ENCODE measurements at places on chromosomes 13 and 19.

DNA sequence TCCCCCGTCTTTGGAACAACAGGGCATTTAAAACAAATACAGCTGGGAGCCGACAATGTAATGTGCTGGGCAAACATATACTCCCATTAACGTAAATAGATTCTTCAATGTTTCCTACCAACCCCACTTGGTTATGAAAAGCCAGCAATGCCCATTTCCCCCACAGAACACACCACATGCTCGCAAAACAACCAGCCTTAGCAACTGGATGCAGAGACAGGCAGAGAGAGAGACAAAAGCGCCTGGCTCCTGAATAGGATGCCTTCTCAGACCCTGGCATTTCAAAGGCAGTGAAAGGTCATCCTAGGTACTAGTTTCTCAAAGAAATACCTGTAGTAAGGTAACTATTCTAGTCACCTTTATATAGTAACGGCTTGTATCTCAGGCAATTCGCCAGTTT lies 462.9 kb downstream of the ITGBL1 start:
- no peak for DNase-seq

GRCh38 chr13:51828730-51829567 lies 16.0 kb downstream of the TMEM272 start:
- no peak for DNase-seq

DNA sequence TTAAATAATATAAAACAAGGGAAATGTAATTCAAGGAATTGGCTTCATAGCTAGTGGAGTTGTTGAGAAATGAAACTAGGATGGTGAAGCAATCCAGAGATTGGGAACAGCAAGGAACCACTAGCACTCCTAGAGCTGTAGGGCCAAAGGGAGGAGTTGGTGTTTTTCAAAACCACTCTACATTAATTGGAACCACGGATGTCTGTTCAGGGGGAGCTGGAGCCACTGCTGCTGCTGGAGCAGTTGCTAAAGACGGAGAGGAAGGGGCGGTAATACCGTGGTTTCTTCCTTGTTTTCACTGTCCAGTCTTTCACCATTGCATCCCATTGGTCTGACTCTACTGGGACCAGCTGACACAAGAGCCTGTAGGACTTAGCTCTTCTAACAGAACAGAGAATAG lies 8.5 kb downstream of the DNAJC15 start:
- DNase-seq: no peak

GRCh38 chr13:20760872-20761271 lies 12.9 kb downstream of the EEF1AKMT1 start:
- no peak for DNase-seq

DNA sequence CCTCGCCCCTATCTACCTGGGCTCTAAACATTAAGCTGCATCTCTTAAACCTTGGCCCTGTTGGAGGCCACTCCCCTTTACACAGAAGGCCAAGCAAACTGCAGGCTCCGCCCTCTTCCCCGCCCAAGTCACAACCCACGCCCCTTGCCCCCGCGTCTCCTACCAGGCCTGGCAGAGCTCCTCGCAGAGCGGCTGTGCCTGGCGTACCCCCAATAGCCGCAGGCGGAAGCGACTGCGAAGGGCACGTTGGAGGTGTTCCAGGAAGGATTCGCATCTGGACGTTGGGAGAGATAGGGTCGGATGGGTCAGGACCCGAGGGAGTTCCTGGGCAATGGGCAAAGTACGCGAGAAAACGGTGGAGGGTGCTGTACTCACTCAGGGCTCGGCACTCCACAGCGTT lies 5.9 kb downstream of the RTBDN start:
- DNase-seq: no peak

- no peak for DNase-seq
Observed at GRCh38 chr13:45276913-45277312, 64.1 kb downstream of the TPT1 start.

DNA sequence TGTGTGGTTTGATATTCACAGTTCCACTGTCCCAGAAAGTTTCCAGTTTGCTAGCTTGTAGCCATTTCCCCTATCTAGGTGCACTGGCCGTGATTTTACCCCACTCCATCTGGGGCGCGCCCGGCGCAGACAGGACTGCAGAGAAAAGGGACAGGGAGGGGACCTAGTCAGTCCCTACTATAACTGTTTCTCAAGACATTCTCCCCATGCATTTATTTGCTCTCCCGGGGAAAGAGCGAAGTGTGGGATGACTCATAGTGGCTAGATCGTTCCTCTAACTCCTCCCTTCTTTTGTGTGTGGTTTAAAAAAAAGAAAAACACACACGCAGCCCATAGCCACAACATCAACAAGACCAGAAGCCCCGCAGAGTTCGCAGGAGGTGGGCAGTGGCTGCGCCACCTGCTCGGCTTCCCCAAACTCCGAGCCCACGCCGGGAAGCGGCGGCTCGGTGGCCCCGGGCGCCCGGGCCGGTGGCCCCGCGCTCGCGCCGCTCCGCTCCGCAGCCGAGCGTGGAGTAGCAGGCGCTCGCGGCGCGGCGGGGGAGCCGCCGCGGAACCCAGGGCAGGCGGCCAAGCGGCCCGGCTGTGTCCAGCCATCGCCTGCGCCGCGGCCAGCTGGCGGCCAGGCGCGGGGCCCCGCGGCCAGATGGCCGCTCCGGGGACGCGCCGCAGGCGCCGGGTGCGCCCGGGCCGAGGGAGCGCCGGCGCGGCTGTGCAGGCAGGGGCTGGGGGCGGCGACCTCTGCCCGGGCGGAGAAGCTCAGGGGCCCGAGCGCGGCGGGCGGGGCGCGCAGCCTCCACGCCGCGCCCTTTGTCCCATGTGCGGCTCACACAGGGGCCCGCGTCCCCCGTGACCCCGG lies 653 bp downstream of the TMTC4 start:
- DNase-seq: no peak

DNA sequence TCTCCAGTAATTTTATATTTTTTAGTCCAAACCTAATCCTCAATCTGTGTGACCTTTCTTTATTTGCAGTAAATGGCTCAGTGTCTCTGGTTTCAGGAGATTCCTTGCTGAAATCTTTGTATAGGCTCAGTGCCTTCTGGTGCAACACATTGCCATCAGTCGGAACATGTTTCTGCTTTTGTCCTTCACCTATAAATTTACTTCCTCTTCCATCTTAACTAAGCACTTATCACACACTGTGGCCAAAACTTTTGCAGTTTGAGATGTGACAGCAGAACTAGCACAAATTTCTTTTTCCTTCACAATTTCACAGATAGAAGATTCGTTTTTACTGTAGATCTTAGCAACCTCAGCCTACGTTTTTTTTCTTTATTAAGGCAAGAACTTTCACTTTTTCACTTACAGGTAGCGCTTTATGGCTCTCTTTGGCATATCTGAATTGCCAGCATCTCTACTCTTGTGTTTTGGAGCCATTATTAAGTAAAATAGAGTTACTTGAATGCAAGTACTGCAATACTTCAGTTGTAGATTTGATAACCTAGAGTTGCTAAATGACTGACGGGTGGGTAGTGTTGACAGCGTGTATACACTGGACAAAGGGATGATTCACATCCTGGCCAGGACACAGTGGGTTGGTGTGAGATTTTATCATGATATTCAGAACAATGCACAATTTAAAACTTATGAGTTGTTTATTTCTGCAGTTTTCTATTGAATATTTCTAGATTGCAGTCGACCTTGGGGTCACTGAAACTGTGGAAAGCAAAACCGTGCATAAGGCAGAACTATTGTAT lies 44.3 kb downstream of the NDFIP2 start:
- DNase-seq: no peak

- no peak for DNase-seq
Observed at GRCh38 chr13:27011661-27012060, 159.9 kb downstream of the USP12 start.

GRCh38 chr13:27360562-27360961 lies 63.9 kb upstream of the GTF3A start:
- DNase-seq: no peak

DNA sequence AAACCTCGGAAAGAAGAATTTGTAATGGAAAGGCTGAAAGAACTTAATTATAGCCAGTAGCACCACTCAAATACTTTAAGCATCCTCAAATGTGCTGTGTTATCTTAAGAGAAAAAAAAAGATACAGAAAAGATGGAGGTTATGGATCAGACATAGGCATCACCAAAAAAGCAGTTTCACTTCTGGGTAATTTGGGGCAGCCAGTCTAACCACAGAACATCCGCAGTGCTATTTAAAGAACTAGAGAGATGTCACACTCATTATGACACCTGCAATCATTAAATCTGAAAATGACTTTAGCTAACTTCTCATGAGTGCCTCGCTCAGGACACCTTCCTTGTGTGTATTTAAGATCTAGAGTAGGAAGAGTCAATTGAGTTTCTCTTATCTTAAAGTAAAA lies 211.8 kb downstream of the RBM26 start:
- no peak for DNase-seq

DNA sequence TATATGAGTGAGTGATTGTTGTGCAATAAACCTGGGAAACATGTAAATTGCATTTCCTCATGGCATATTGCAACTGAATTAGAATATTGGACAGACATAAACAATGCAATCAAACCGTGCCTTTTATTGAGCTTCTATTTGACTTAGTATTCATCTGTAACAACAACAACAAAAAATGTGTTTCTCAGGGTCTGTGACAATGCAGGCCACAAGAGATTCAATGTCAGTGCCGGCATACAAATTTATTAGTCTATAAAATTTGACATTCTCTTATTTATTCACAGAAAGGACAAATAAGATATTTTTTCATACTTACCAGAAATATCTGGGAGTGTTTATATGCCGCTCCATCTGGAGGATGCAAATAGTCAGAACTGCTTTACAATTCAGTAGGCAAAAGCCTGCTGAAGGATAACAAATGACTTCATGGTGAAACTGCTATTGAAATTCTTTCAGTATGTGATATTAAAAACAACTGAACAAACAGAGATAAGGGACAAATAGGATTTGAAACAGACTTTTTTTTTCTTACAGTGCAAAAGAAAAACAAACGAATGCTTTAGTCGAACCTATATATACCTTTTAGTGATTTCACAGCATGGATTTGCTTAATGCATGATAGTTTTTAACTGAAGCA lies 77.2 kb downstream of the DACH1 start:
- no peak for DNase-seq

DNA sequence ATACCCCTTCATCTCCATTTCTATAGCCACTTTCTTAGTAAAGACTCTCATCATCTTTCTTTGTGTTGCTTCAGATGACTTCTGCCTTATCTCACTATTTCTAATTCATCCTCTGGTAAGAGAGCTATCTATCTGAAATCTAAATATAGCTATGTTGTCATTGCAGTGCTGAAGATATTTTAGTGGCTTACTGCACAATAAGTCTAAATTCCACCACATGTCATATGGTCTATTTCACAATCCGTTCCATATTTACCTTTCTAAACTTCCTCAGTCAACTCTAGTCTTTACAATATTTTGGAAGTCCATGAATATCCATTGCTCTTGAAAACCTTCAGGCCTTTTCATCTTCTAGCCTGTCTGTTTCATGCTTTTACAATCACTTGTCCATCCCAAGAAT lies 465.1 kb upstream of the SLC10A2 start:
- no peak for DNase-seq

- no peak for DNase-seq
Observed at GRCh38 chr13:71799324-71799723, 67.7 kb downstream of the DACH1 start.

DNA sequence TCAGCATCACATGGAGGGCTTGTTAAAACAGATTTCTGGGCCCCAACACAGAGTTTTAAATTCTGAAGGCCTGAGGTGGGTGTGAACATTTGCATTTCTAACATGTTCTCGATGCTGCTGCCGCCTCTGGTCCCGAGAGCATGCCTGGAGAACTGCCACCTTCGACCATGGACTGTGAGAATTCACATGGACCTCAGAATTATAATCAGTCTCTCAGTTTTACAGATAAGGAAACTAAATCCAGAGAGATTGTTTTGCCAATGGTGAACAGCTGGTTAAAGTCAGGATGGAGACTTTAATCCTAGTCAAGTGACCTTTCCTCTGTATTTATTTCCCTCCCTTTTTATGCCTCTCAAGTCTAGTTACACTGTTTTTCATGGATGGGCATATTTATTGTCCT lies 14.7 kb downstream of the ALOX5AP start:
- no peak for DNase-seq

DNA sequence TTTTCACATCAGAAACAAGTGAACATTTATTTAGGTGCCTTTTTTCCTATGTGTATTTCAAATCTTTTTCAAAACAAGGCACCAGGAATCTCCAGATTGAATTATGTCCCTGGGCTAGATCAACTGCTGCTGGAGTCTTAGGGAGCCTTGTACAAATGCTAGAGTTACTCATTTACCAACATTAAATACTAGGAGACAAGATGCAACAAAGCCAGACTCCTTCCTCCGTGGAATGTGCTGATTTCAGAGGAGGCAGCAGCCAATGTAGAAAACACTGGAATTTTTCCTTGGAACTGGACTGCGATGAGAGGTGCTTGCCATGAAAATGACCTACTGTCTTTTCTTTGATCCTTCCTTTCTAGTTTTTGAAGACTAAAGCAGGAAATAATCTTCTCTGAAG lies 1514.7 kb upstream of the MIR17HG start:
- DNase-seq: no peak

DNA sequence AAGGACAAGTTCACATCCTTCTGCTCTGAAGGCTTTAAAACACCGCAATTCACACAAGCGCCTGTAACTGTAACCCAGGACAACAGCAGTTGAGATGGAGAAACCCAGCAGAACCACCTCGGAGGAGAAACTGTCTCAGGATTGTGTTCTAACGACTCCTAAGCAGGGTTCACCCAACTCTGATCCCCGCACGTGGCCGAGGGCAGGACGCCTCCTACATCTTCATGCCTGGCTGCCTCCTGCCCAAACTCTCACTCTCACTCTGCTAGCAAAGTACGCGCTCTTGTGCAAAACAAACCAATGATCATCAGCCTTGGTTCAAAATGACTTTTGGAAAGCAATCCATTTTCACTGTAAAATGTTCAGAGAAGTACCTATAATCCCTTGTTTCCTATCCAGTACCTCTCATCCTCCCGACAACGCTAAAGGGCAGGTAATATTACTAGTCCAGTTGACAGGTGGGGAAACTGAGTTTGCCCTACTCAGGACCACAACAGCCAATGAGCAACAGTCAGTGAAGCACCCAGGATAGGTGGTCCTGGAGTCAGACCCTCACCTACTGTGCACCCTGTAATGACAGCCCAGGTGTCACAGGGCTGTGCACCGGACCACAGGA lies 25.6 kb downstream of the EPS15L1 start:
- no peak for DNase-seq

GRCh38 chr19:32471095-32471494 lies 65.5 kb downstream of the DPY19L3 start:
- DNase-seq: no peak
